ENCODE measurements at places on chromosomes 3 and 15.

- DNase-seq = peak; percentile 61
Measured at GRCh38 chr3:44058022-44058867, 183.4 kb upstream of the TOPAZ1 start.

DNA sequence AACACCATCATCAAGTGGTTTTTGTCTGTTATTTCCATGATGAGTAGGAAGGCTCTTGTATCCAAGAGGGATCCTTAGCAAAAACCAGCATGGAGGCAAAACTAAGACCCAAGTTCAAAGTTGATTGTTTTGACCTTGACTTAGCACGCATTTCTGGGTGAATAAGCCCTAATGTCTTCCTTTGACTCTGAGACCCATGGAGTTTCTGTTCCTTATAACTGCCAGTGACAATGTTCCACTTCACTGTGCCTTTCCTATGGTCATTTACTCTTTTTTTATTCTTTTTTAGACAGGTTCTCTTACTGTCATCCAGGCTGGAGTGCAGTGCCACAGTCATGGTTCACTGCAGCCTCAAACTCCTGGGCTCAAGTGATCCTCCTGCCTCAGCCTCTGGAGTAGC lies 118.2 kb upstream of the MRPL3 start:
- no peak for DNase-seq

GRCh38 chr3:153291059-153291685 lies 129.1 kb downstream of the RAP2B start:
- no peak for DNase-seq

DNA sequence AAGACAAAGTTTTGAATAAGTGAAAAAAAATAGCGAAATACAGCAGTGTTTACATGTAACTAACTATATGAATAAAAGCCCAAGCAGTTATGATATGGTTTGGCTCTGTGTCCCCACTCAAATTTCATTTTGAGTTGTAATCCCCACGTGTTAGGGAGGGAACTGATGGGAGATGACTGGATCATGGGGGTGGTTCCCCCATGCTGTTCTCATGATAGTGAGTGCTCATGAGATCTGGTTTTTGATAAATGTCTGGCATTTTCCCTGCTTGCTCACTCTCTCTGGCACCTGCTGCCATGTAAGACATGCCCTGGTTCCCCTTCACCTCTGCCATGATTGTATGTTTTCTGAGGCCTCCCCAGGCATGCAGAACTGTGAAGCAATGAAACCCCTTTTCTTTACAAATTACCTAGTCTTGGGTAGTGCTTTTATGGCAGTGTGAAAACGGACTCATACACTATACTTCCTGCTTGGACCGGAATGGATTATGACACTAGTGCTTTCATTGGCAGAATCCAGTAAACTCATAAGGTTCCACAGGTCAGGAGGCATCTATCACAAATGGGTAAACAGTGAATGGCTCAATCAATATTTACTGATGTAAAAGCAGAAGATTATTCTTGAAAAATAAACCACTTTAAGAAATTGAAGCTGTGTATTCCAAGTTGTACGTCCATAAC lies 192.1 kb downstream of the CBLB start:
- DNase-seq = peak; percentile 74

- no peak for DNase-seq
Measured at GRCh38 chr3:22969276-22969675, 233.9 kb upstream of the UBE2E2 start.

DNA sequence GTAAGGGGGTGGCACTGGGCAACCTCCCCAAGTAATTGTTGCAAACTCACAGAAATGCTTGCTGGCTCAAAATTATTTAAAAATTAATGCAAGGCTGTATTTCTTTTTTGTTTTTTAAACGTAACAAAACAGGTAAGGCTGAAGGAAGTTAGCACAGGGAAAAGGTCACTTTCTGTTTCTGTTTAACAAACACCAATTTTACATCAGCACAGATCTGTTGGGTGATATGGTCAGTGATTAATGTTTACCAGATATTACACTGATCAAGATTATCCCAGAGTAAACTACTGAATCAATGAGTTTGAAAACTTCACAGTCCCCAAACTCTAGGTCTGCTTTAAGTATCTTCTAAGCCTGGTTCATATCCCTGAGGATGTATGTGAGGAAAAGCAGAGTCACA lies 558.0 kb downstream of the FOXP1 start:
- no peak for DNase-seq
